Hepatic stellate cell (primary cell): ENCODE measurements at places on chromosomes 6 and 20.

- no peak for DNase-seq
These were observed 117.0 kb downstream of the EPB41L2 start for GRCh38 chr6:130946076-130946475.

GRCh38 chr6:148195511-148195910, 147.1 kb upstream of the SASH1 start:
- no peak for DNase-seq

- no peak for DNase-seq
These were observed 93.0 kb upstream of the HDAC2 start for GRCh38 chr6:114063956-114064355.

GRCh38 chr20:58403272-58403671, 14.2 kb downstream of the VAPB start:
- no peak for DNase-seq

GRCh38 chr6:16414205-16414604, 175.8 kb downstream of the GMPR start:
- no peak for DNase-seq

- DNase-seq: peak; percentile 30
These were observed at the start of gene POM121L2 for GRCh38 chr6:27312146-27312949. Gene POM121L2, minus strand, starts transcription at chr6:27312273. Its CDS starts 103 bp downstream, at chr6:27312170.

GRCh38 chr6:20411953-20412681, 10.4 kb downstream of the E2F3 start:
- no peak for DNase-seq

- DNase-seq: no peak
These were observed 31.7 kb upstream of the SPDEF start for GRCh38 chr6:34587851-34588250.

GRCh38 chr6:136886091-136886490, 36.0 kb upstream of the SLC35D3 start:
- DNase-seq: no peak

GRCh38 chr20:47557791-47558190, 56.1 kb downstream of the NCOA3 start:
- DNase-seq: no peak

DNA sequence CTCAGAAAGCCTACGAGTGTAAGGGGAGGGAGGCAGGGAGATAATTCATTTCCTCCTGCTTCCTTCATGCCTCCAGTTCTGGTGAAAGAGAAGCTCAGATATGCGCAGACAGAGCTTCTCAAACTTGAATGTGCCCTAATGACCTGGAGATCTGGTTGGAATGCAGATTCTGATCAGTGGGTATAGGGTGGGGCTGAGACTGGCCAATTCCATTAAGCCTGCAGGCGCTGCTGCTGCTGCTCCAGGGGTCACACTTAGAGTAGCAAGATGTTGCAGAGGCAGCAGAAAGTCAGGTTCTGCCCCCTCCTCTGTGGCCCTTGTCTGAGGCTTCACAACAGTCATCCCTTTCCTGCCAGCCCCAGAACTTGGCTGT, 161.0 kb downstream of the DHX35 start:
- DNase-seq: no peak

DNA sequence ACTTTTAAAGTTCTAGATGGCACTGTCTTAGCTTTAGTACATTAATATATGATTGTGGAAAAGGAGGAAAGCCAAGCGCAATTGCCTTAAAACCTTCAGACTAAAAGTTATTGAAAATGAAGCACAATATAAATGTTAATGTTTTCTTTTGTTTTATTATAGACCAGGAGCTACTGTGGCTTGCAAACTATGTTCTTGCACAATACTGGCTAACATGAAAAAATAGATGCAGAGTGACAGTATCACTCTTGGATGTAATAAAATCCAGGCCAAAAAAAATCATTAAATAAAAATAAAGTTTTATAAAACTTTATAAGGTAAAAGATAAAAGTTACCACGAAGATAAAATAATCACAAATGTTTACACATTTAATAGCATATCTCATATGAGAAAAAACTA, 18.3 kb upstream of the PLN start:
- DNase-seq: no peak

- peak; percentile 87 for DNase-seq
These were observed 45.9 kb downstream of the FGD2 start for GRCh38 chr6:37051138-37052026.

GRCh38 chr20:49543858-49544437, 24.0 kb downstream of the PTGIS start:
- no peak for DNase-seq

- DNase-seq: no peak
These were observed 602.7 kb downstream of the PRKN start for GRCh38 chr6:162124710-162125435.

GRCh38 chr6:151493804-151494234, at the start of gene CCDC170:
Gene CCDC170, plus strand, starts transcription at chr6:151494017. Its CDS starts 112 bp downstream, at chr6:151494129.
- peak; percentile 57 for DNase-seq

GRCh38 chr6:6730831-6731230, 142.3 kb downstream of the LY86 start:
- DNase-seq: peak; percentile 79

- no peak for DNase-seq
These were observed 17.5 kb downstream of the AGPAT4 start for GRCh38 chr6:161256407-161256806.

GRCh38 chr6:101845172-101845571, 451.7 kb downstream of the GRIK2 start:
- DNase-seq: no peak

DNA sequence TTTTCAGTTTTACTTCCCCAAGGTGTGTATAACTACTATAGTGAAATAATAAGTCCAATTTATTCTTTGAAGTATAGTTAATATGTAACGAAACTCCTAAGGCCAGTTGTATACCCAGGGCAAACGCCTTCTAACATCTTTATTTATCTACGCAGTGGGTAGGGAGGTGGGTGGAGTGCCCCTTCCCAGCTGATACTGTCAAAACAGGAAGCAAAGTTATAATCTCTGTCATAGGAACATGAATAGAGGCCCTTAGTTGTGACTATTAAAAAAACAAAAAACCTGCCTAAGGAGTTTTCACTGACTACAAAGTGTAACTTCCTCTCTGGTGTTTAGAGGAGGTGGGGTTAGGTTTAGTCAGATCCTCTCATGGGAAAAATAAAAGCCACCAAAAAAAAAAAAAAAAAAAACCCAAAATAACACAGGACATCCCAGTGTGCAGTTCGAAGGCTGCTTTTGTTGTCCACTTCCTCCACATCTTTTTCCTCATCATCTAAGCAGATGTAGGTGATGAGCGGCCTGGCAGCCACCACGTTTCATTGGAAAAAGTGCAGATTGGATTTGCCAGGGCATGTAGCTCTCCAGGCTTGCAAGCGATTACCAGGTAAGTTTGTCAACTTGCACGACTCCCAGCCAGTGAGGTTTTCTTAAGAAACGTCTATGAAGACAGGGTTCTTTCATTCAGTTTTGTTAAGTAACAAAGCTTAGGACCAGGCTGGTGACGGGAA, 58.7 kb downstream of the UTRN start:
- DNase-seq: no peak

DNA sequence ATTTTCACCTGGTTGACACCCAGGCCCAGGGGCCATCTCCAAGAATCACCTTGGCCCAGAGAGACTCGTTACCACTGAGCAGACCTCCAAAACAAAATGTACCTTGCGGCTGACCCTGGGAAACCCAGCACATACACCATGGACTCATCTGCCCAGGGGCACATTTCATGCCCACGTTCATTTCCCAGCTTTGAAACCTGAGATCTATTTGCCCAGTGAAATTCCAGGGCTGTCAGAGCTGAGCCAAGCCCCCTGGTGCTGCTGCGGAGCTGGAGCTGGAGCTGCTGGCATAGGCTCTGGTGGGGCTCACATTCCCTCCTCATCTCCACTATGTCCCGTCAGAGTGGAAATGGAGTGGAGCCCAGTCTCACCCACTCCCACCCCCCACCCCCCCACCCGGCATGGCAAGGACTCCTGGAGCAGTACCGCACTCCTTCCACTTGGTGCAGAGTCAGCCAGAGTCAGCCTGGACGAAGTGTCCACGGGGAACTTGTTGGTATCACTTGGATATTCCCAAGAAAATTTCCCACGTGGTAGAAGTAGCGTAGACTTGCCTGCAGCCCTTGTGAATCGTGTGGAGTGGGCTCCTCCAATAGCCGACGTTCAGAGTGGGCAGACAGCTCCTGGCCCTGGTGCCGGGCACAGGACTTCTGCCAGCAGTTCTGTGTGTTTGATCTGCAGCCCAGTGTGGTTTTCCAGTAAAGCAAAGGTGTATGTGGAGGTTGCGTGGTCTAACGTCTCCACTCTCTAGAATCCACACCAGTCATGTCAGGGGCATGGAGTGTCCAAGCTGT, 18.1 kb upstream of the OSER1 start:
- no peak for DNase-seq

DNA sequence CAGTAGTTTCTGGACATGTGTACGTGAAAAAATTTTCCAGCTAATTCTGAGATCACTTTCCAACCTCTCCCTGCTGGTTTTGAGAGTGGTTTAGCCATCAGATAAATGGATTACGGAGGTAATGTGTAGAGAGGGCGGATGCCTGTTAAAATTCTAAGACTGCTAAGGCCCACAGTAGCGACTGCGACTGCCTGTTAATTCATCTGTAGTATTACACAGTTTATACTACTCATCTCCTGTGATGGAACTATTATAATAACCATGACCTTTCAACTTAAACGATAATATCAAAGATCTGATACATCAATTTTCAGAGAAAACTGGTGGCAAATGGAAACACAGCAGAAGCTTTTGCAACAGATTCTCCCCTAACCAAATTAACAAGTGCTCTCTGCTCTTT, 102.3 kb downstream of the IRF4 start:
- DNase-seq: no peak

DNA sequence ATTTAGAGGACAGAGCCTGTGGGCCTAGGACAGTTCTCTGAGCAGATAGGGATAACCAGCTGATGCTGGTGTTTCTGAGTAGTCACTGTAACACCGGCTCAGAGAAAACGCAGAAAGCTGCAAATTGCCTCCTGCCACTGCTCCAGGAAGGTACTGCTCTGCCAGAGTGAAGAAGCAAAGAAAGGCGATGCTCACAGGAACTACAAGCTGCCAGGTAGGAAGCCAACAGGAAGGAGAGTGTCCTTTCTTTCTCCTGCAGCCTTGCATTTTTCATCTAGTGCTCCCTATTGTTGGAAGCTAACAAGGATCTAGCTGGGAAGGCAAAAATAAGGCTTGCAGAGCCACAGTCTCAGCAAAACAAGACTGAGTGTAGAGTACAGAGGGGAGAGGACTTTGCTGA, 70.7 kb upstream of the RAB32 start:
- no peak for DNase-seq

DNA sequence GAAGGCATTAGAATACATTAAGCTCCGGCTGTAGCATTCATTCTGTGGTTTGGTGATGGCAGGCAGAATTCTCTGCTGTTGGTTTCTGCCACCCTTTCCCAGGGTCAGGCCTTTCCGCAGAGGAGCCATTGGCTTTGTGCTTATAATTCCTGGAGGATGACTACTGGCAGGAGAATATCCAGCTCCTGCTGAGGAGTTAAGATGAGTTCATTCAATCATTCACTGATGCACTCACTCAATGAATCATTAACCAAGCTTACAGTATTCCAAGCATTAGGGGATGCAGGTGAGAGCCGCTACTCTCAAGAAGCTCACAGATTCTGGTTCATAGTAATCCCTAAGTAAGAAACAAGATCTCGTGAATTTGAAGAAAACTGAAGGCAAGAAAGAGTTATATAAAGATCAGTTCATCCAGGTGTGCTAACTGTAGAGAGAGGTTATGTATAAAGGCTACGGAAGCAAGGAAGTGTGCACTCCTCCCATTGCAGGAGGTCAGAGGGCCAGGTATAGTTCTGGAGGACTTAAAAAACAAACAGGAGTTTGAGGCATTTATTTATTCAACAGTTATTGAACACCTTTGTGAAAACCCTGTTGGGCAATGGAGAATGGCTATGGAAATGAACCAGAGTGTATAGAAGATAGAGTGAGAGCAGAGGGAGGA, 75.5 kb downstream of the HMGN3 start:
- DNase-seq: no peak

GRCh38 chr6:30763618-30764489, 19.5 kb upstream of the IER3 start:
- DNase-seq: no peak

- no peak for DNase-seq
These were observed 59.0 kb downstream of the NOL4L start for GRCh38 chr20:32526125-32526524.

GRCh38 chr6:70686548-70687133, 19.0 kb downstream of the SMAP1 start:
- peak; percentile 15 for DNase-seq

DNA sequence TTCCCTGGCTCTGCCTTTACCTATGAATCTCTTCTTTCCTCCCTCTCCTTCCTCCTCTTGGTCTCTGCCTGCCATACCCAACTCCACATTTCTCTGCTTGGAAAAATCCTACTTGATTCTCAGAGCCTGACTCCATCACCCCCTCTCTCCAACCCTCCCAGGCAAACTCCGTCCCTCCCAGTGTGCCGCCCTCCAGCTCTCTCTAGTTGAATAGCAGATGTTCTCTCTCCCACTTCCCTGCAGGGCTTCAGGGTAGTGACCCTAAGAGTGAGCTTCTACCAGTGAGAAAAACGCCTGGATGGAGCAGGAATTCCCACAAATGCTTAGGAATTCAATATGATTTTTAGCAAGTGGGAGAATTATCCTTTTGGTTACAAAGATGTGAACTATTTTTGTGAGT, 141.6 kb downstream of the MTHFD1L start:
- no peak for DNase-seq

DNA sequence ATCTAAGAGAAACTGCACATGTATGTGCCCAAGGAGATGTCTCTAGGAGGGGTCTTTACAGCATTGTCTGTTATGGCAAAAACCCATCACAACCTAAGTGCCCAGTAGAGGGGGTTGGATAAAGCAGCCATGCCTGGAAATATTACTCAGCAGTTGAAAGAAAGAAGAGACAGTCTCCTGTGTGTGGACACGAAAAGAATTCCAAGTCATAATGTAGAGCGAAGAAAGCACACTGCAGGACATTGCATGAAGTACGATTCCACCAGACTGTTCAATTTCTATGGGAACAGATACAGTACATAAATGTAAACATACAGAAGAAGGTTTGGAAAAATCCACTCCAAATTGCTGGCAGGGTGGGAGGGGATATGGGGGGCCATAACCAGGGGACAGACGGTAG, 7.3 kb upstream of the TGM2 start:
- no peak for DNase-seq

DNA sequence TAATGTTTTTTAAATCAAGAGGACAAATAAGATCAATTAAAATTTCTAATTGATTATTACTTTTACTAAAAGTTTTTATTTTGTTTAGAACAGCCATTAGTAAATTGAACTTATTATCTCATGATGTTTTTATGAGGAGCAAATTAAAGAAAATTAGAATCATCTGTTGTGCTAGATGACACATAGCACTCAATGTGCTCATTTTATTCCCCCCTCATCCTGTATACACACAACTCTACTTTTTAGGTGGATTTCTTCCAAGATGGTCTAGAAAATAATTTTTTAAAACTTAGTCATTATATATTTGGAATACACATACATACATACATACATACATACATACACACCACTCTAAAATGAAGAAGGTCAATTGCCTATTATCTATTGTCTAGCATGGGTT, 29.3 kb upstream of the TSPYL1 start:
- no peak for DNase-seq
